ENCODE measurements at places on chromosomes 1 and 21. TPM values are rescaled to one million over a fixed set of nuclear protein-coding genes. Genes with fewer than 3 reads are reported as not detected.

DNA sequence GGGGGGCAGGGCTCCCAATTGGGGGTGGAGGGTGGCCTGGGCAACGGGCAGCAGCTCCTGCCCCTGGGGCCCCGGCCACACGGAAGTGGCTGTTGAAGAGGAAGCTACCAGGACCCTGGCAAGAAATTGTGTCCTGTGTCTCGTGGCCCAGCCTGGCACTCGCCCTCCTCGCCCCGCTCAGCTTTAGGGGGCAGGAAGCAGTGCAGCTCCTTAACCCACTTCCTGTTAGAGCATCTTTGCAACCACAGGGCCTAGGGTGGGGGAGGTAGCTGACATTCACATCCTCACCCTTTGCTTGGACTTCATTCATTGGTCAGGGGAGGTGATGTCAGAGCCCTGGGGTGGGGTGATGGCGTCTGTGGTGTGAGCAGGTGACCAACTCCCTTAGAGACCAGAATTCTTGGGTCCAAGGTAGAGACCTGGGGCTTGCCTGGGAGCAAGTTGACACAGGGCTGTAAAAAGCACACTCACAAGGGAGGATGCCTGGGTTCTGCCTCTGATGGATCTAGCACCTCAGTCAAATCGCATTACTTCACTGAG lies at the start of gene ARHGAP30:
Gene ARHGAP30, minus strand, starts transcription at position 161 of the 540 bp plus-strand sequence. CDS start 267 bp downstream, outside the sequence.
- H3K27me3 ChIP-seq: no peaks in the 10 kb centered on the region
- no peaks in the 10 kb centered on the region for H3K4me1 ChIP-seq
- no peak within 1 kb of the TSS for H3K27ac ChIP-seq

- H3K27ac ChIP-seq: no peak overlapping the region
- no peak overlapping the region for H3K4me3 ChIP-seq
- H3K27me3 ChIP-seq: no peaks in the 10 kb centered on the region
- H3K36me3 ChIP-seq: no peaks in the 10 kb centered on the region
- no peaks in the 10 kb centered on the region for H3K4me1 ChIP-seq
These were observed 344.4 kb upstream of the ESRRG start for GRCh38 chr1:217067642-217068041.

DNA sequence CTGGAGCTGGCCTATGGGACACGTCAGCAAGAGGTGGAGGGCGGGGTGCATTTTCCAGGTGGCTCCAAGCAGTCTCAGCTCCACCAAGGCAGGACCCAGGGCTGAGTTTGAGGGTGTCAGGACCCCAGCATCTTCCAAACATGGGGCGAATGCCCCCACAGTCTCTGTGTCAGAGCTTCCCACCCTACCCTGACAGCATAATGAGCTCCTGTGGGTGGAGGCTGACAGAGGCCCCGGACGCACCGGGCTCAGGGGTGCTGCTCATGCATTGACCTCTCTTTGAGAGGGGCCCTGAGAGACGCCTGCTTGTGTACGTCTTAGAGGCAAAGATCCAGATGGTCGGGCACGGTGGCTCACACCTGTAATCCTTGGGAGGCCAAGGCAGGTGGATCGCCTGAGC lies 37.2 kb downstream of the SLC2A7 start:
- no peaks in the 10 kb centered on the region for H3K36me3 ChIP-seq
- no peak for DNase-seq
- no peak overlapping the region for H3K4me3 ChIP-seq
- no peak overlapping the region for H3K27ac ChIP-seq
- no peaks in the 10 kb centered on the region for H3K27me3 ChIP-seq

DNA sequence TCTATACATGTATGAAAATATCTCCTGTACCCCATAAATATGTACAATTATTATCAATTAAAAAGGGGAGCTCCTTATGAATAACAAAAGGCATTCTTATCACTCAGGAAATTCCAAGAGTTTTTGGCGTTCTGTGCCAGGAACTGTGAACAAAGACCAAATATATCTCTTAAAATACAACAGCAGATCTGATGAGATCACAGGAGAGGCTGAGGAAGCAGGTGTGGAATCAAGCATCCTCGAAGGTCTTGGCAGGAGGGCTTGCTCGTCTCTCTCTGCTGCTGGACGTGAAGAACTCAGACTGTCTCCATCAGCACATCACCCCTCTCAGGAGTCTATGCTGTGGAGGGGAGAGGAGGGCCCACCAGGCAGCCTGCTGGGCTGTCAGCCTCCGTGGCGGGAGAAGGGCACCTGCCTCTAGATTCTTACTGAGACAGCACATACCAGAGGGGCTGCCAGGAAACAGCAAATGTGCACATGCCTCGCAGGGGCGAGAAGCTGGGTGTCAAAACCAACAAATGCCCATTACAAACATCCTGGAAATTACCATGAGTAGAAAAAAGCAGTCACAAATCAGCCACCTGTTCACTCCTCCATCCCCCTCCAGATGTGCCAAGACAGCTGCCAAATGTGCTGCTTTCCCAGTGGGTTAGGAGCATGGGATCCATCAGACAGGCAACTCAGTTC lies 30.8 kb upstream of the FAM89A start:
- no peak overlapping the region for H3K27ac ChIP-seq
- no peaks in the 10 kb centered on the region for H3K36me3 ChIP-seq
- H3K27me3 ChIP-seq: no peaks in the 10 kb centered on the region
- no peaks in the 10 kb centered on the region for H3K4me1 ChIP-seq
- no peak overlapping the region for H3K4me3 ChIP-seq

DNA sequence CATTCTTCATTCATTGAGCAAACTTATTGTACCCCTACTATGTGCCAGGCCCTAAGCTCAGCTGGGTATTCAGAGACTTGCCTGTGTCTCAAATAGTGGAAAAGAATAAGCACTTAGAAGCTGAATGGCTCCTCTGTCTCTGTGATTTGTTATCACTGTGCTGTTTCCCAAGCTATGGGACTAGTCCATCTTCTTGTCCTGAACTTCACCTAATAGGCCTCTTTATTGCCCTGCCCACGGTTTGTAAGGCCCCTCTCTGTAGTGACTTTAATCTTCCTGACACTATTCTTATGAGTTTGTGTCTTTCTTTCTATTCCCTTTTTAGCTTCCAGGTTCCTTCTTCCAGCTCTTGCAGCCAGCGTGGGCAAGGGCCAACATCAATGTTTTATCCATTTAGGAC lies 85.4 kb upstream of the LPGAT1 start:
- no peaks in the 10 kb centered on the region for H3K4me1 ChIP-seq
- H3K4me3 ChIP-seq: no peak overlapping the region
- H3K36me3 ChIP-seq: no peaks in the 10 kb centered on the region
- DNase-seq: no peak

DNA sequence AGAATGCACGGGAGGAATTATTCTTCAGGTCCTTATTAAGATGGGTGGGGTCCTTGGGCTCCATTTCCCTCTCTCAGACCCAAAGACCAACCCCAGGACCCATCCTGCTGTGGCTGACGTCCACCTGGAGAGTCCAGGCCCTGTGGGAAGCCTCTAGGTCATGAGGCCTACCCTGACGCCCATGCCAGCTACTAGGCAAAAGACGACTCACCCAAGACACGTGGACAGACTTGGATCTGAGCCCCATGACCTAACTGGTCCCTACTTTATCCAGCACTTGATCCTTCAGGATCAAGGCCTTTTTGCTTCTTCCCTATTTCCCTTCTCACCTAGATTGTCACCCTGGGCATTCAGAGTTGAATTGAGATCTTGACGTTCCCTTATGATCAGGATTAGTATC lies 56.0 kb upstream of the CASZ1 start:
- DNase-seq: no peak
- no peaks in the 10 kb centered on the region for H3K27me3 ChIP-seq
- H3K4me1 ChIP-seq: no peaks in the 10 kb centered on the region
- H3K4me3 ChIP-seq: no peak overlapping the region

DNA sequence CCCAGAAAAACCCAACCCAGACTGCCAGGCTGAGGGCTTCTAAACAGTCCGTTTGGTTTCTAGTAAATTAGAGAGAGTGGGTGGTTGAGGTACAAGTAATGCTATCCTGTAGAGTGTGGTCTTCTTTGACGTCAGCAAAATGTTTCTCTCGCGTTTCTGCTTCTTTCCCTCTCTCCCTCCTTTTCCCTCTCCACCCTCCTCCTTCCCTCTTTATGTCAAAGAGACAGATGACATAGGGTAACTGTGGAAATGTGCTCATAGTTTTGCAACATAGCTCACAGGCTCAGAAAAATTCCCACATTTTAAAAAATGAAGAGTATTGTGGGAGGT lies 158.3 kb downstream of the TOMM20 start:
- H3K27ac ChIP-seq: peak overlapping the region; percentile 72
- H3K4me3 ChIP-seq: no peak overlapping the region
- H3K27me3 ChIP-seq: no peaks in the 10 kb centered on the region

DNA sequence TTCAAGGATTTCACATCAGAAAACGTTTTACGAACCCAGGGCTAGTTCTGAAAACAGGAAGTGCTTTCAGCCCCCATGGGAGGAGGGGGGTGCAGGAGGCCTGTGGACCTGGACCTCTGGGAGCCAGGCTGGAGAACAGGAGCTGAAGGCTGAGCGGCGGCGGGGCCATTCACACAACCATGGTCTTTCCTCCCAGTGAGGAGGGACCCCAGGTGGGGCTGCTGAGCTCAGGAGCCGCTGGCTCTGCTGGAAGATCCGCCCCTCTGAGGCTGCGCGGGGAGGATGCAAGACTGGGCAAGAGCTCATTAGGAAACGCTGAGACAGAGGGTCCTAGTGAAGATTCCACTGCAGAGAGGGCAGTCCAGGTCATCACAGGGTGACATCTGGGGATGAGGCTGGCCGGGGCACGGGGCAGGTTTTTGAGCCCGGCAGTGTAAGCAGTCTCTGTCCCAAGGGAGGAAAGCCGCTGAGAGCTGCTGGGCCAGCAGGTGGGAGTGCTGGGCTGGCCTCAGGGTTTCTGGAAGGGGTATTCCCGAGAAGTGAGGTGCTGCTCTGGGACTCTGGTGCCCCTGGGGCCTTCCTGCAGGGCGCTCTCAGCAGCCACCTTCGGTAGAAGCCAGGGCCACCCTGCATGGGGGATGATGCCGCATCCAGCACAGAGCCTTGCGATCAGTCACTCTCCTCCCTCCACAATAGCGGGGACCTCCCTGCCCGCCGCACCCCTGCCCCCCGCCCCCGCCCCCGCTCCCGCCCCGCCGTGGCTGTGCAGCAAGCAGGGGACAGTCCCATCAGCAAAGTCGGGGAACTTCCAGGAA lies 7.5 kb downstream of the MX2 start:
- peak overlapping the region; percentile 14 for H3K4me3 ChIP-seq
- no peaks in the 10 kb centered on the region for H3K4me1 ChIP-seq
- peak overlapping the region; percentile 6 for H3K27ac ChIP-seq
- DNase-seq: no peak
- no peaks in the 10 kb centered on the region for H3K27me3 ChIP-seq

DNA sequence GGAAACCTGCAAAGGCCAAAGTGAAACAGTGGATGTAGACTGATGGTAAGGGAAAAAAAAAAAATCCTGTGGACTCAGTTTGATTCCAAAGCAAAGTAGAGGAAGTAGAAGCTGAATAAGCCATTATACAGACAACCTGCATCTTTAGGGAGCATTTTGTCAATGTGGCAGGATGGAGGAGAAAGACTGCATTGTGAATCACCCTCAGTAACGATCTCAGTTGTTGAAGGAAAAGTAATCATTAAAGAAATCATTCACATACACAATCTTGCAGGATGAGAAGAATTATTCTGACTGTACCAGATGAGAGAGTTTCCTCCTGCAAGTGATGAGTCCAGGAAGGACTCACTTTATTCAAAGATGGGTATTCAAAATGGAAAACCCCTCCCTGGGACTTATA lies 45.1 kb upstream of the TRIM67 start:
- no peaks in the 10 kb centered on the region for H3K36me3 ChIP-seq
- no peaks in the 10 kb centered on the region for H3K4me1 ChIP-seq
- H3K4me3 ChIP-seq: no peak overlapping the region
- DNase-seq: no peak
- no peaks in the 10 kb centered on the region for H3K27me3 ChIP-seq

DNA sequence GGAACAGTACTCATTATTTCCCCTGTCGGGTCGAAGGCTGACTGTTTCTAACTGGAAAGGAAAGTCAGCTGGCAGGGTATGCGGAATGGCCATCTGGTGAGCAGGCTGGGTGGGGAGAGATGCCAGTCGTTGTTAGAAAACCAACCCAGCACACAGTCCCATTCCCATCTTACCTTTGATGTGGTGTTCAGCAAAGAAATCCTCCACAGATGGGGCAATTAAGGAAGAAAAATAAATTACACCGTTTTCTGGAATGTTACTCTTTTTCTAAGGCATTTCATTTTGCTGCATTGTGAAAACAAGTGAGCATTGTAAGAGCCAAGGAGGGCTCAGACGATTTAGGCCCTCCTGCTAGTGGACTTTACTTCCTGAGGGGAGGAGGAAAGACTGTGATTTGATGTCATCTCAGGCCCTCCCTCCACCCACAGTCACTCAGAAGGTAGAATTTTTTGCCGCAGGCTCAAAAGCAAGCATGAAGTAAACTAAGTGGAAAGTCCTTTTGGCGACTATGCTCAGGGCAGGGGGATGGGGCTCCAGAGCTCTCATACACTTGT lies at the start of gene SLC16A4:
Gene SLC16A4, minus strand, starts transcription at position 335 of the 554 bp plus-strand sequence. CDS start 1,703 bp downstream, outside the sequence.
- H3K36me3 ChIP-seq: no peaks in the 10 kb centered on the region
- DNase-seq: no peak
- H3K4me1 ChIP-seq: no peaks in the 10 kb centered on the region
- H3K4me3 ChIP-seq: peak within 1 kb of the TSS; percentile 8
- peak within 1 kb of the TSS; percentile 50 for H3K27ac ChIP-seq

- H3K4me3 ChIP-seq: no peak overlapping the region
- H3K4me1 ChIP-seq: no peaks in the 10 kb centered on the region
- no peaks in the 10 kb centered on the region for H3K36me3 ChIP-seq
These were observed 11.4 kb downstream of the ARMH1 start for GRCh38 chr1:44685881-44686280.

GRCh38 chr1:160267284-160267991 lies 5.1 kb upstream of the DCAF8 start:
- no peaks in the 10 kb centered on the region for H3K4me1 ChIP-seq
- H3K27ac ChIP-seq: no peak overlapping the region
- no peak for DNase-seq
- no peak overlapping the region for H3K4me3 ChIP-seq
- H3K36me3 ChIP-seq: no peaks in the 10 kb centered on the region
- no peaks in the 10 kb centered on the region for H3K27me3 ChIP-seq

DNA sequence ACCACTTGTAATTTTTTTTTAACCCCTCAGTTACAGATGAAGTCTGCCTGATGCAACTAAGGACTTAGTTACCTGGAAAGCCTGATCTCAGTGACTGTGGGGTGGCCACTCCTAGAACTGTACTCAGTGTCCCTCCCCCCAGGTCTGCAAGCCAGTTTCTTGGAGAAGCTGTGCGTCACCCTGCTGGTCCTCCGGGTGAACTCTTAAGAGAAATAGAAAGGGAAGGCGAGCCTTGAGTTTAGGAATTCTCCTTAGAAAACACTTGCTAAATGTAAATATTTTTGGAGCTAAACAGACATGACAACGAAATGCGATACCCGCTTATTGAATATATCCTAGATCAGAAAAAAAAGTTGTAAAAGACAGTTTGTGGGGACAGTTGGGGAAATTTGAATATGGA lies 730 bp downstream of the SLC16A4 start:
- H3K36me3 ChIP-seq: no peaks in the 10 kb centered on the region
- no peak for DNase-seq
- no peaks in the 10 kb centered on the region for H3K4me1 ChIP-seq
- peak overlapping the region; percentile 8 for H3K4me3 ChIP-seq

- H3K36me3 ChIP-seq: no peaks in the 10 kb centered on the region
- no peak overlapping the region for H3K4me3 ChIP-seq
- H3K4me1 ChIP-seq: no peaks in the 10 kb centered on the region
- no peaks in the 10 kb centered on the region for H3K27me3 ChIP-seq
- no peak for DNase-seq
- H3K27ac ChIP-seq: no peak overlapping the region
These were observed 656 bp downstream of the ANGPTL1 start for GRCh38 chr1:178870221-178870620.

- H3K27me3 ChIP-seq: no peaks in the 10 kb centered on the region
- no peak overlapping the region for H3K27ac ChIP-seq
- H3K4me3 ChIP-seq: no peak overlapping the region
These were observed 544.8 kb upstream of the ADGRL4 start for GRCh38 chr1:79551321-79551720.

Gene CAPN8
- 3.0 TPM for total RNA-seq

Gene FMO4
- total RNA-seq: 6.7 TPM

Gene HSPA6
- 0.64 TPM for total RNA-seq

Gene BRWD1
- 43.2 TPM for total RNA-seq

Gene DTL
- total RNA-seq: 1.5 TPM

Gene SPOCD1
- total RNA-seq: not detected

Gene SLC45A3
- total RNA-seq: 1,326 TPM

Gene TP53BP2
- 28.0 TPM for total RNA-seq

Measured in prostate gland (tissue), 2 donors.